ENCODE measurements at places on chromosomes 4 and X. TPM values are rescaled to one million over a fixed set of nuclear protein-coding genes. Genes with fewer than 3 reads are reported as not detected.

DNA sequence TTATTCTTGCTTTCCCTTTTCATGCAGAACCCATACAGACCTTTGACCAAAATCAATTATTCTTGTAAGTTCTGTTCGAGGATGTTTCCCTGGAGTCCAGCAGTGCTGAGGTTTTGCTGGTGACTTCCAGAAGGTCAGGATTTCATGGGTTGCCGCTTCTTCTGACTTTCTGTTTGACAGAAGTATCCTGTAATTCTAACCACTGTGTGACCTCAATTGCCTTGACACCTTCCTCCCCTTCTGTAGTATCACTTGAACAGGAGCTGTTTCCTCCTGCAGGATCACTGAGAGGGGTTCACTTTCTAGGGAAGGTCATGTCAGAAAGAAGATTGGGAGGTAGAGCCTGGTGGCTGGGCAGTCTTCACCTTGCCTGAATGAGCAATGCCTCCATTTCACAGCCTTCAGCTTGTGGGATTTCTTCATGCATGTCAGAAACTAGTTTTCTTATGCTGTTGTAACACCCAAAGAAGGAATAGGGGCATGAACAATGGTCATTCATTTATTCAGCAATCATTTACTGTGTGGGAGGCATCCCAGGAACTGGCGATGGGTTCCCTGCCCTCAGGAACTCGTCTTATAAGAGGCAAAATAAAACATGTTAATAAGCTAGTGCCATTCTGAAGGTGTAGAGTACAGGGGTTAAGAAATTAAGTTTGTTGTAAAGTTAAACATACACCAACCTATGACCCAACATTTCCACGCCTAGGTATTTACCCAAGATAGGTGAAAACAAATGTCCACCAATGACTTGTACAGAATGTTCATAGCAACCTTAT, 205.9 kb downstream of the SOWAHB start:
- DNase-seq = no peak

DNA sequence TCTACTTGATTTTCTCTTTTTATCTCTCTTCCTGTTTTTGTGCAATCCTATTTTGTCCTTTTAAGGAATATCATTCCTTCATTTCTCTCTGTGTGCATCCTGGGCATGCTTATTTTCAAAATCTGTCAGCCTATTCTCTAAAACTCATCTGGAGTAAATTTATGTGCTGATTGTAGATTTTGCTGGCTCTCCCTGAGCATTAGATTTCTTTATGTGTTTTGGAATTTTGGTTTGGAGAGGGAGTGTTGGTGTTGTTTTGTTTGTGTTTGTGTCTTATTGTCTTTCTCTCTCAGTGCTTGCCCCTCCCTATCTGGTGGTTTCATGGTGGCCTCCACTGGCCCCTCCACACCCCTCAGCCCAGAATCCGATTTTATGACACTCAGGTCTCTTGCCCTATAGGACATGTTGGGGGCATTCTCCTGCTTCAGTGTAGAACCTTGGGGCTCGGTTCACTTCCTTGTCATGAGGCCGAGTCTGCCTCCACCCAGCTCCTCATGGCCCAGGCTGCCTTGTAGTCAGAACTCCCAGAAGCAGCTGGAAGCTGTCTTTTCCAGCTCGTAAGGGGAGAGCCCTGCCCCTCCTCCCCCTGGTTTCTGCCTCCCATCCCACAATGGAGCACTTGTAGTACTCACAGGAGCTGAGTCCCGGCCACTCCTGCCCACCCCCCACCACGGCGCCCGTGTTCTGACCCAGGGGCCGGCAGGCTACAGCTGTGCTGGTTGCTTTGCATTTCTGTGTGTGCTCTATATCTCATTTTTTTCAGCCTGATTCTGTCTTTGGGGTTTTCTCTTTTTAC, 24.5 kb upstream of the PJA1 start:
- peak; percentile 15 for DNase-seq

GRCh38 chr4:66555301-66555700, 885.0 kb upstream of the EPHA5 start:
- DNase-seq = no peak

DNA sequence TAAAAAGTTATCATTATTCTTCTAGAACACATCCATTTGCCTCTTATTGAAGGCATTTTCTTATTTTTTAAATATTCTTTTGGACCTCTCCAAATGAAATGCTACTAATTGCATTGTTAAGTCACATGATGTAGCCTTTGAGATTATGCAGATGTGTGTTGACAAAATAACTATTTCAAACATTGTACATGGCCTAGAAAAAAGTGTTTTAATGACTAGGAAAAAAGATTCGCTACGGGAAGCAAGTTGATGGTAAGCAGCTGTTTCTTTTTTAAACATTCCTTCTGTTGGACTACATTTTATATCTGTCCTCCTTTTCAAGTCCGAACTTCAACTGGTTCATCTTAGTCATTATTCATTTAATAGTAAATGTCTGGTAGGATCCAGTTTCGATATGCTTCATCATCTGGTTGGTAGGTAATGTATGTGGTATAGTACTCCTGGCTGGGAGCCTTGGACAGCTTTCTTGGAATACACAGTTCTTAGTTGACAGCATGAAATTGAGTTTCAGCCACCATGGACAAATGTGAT, 34.3 kb upstream of the GUCY1A1 start:
- no peak for DNase-seq

GRCh38 chrX:67587946-67588624, 44.3 kb downstream of the AR start:
- no peak for DNase-seq

PAPSS1 gene
- 54.4 TPM for total RNA-seq
